ENCODE measurements at places on chromosomes 1 and 21. TPM values are rescaled to one million over a fixed set of nuclear protein-coding genes. Genes with fewer than 3 reads are reported as not detected.

The FCGR1A gene
- not detected for total RNA-seq

The CRP gene
- not detected for total RNA-seq

The OR10Z1 gene
- not detected for total RNA-seq

The IRF6 gene
- 0.10 TPM for total RNA-seq

The SIK1 gene
- 23.2 TPM for total RNA-seq

The SLAMF7 gene
- total RNA-seq = not detected

The TBX15 gene
- not detected for total RNA-seq

The UTS2 gene
- total RNA-seq = not detected

The DCAF6 gene
- total RNA-seq = 41.5 TPM

The VHLL gene
- total RNA-seq = not detected

The GRHL3 gene
- total RNA-seq = 3.1 TPM

The CRNN gene
- total RNA-seq = not detected

The RNF186 gene
- total RNA-seq = not detected

The SESN2 gene
- total RNA-seq = 51.1 TPM

The LYPD8 gene
- total RNA-seq = not detected

The SLC16A4 gene
- total RNA-seq = 412 TPM

The RGSL1 gene
- not detected for total RNA-seq

The KCNJ15 gene
- not detected for total RNA-seq

The LHX4 gene
- total RNA-seq = 0.79 TPM

The CFAP126 gene
- total RNA-seq = not detected

The CA6 gene
- not detected for total RNA-seq

The KRTAP19-7 gene
- not detected for total RNA-seq

The EFNA1 gene
- 18.1 TPM for total RNA-seq

The GPR137B gene
- 6.5 TPM for total RNA-seq

The WNT9A gene
- 0.06 TPM for total RNA-seq

The OR2L5 gene
- total RNA-seq = not detected

The BATF3 gene
- total RNA-seq = 7.6 TPM

The KHDC4 gene
- total RNA-seq = 86.5 TPM

The HSD3B1 gene
- not detected for total RNA-seq

The IL23R gene
- total RNA-seq = not detected

The CD46 gene
- 174 TPM for total RNA-seq
